ENCODE measurements at places on chromosomes 16 and 17. TPM values are rescaled to one million over a fixed set of nuclear protein-coding genes. Genes with fewer than 3 reads are reported as not detected.

DNA sequence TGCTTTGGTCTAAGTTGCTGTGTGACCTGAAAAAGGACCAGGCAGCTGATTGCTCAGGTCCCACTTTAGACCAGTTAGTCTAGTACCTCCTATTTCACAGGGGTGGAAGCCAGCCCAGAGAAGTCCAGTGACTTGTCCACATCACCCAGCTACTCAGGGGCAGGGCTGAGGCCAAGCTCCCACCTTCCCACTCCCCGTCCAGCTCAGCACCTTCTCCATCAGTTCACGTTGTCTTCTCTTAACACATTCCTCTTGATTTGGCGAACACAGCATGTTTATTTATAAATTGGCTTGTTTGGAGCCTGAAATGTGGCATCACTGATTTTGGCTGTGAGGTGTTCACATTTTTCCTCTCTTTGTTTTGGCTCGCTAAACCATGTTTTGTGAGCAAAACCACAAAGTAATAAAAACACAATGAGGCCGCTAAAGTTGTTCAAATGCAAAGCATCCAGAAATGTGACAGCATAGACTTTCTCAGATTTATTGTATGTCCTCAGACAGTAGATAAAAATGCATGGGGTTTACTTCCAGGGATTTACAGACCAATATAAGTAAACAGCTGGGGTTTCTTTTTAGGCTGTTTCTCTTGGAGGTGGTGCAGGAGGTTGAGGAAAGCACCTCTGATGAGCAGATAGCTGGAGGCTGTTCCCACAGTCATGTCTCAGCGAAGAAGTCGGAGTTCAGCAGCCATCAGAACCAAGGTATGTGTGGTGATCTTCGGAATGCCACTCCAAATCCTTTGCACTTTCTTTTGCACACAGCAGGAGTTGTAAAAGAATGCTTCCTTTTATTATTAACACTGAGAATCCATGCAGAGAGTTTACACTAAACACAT lies 88.4 kb downstream of the PLXDC1 start:
- DNase-seq: no peak

- no peak for DNase-seq
These were observed 9.5 kb upstream of the GALK1 start for GRCh38 chr17:75774471-75774990.

GRCh38 chr17:52064791-52065211 lies 93.7 kb downstream of the CA10 start:
- no peak for DNase-seq

GRCh38 chr17:13030459-13031300 lies 12.9 kb upstream of the ELAC2 start:
- no peak for DNase-seq

The ABCC3 gene
- total RNA-seq: 226 TPM

The KCTD19 gene
- not detected for total RNA-seq
